ENCODE measurements at places on chromosomes 6 and 20.

DNA sequence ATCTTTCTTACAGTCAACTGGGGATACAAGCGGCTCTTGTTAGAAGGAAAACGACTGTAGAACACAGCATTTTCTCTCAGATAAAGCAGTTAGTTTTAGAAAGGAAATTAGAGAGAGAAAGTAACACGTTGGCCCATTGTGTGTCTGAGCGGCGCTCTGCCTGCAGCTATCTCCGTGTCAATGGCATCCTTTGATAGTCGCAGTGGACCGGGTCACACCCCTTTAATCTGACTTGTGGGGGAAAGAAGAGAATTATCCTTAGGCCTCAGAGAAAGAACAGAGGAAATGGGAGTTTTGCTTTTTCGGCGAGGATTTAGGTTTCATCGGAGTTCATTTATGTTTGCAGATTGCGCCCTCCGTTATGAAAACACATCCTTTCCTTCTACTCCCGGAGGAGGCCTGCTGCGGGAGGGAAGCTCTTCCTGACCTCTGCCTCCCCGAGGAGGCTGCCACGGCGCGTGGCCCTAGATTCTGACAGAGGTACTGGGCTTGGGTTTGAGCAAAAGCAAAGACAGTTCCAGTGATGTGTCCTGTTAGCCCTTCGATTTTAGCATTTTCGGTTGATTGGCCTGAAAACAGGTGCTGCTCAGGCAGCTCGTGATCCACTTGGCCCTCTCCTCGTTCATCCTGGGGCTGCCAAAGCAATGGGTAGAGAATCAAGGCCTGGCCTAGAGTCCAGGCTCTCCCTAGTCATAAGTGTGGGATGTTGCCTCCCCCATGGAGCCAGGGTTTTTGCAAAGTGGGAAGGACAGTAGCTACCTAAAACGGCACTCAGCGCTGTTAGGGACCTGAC, 74.9 kb downstream of the ZDHHC14 start:
- DNase-seq: no peak

- no peak for DNase-seq
Measured at GRCh38 chr6:68326762-68327161, 308.3 kb upstream of the ADGRB3 start.

DNA sequence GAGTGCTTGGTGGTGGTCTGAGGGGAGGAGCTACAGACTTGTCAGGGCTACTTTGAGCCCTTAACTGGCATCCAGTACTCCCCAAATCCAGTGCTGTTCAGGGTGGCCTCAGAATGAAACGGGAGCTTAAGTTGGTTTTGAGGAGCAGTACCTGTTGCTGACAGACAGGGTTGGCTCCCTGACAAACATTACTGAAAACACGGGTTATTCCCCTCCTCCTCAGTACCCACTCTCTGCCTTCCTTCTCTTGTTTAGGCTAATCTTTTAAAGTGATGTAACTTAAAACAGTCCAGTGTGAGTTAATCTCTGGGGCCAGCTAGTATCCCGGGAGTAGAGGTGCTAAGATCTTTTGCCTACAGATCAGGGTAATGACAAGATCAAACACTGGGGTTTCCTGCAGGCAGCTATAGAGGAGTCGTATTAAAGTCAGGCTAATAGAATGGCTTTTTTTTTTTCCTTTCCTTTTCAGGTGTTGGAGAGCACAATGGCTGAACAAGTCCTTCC, 3.7 kb downstream of the TNFAIP3 start:
- no peak for DNase-seq

GRCh38 chr20:61628480-61628879, 376.4 kb downstream of the CDH4 start:
- no peak for DNase-seq

DNA sequence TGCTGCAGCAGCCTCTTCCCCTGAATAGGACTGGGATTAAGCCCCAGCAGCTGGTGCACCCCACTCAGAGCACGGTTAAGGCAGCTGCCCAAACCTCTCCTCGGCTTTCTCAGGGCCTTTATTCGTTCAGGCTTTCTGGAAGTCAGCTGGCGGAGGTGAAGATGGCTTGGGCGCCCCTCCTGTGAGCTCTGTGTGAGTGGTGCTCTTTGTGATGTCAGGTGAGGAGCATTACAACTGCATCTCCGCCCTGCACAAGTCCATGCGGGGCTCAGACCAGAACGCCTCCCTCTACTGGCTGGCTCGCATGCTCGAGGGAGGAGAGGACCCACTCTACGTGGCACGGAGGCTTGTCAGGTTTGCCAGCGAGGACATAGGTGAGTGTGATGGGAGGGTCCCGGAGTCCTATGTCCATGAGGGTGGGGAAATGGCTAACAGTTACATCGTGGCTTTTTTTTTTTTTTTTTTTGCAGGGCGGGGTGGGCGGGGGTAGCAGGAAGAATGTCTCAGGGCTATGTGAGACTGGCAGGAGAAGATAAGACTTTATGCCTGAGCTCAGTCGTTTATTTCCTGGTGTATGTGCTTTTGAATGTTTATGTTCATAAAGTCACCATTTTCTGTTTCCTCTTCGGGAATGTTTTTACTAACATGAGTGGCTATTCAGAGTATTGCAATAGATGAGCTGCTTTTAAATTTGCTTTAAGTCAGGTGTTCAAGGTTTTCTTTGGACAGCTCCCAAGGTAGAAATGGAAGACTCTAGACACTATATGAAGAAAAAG, 18.2 kb downstream of the WRNIP1 start:
- no peak for DNase-seq

DNA sequence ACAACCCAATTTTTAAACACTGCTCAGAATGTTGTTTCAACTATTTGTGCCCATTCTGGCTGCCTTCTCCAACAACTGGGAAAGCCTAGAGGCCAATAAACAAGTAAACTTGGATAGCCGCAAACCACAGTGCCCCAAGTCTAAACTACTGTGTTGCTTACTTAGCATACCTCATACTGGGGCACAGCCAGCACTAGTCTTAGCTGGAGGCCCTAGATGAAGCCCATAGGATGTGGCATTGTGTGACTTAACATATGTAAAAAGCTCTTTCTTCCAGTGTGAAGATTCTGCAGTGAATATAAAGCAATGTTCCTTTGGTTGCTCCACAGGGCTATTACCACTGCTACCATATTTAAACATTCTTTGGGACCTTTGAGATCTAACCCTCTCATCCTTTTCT, 564.3 kb upstream of the NRSN1 start:
- DNase-seq: no peak

- DNase-seq: no peak
Measured at GRCh38 chr6:139833592-139833991, 459.1 kb upstream of the CITED2 start.

DNA sequence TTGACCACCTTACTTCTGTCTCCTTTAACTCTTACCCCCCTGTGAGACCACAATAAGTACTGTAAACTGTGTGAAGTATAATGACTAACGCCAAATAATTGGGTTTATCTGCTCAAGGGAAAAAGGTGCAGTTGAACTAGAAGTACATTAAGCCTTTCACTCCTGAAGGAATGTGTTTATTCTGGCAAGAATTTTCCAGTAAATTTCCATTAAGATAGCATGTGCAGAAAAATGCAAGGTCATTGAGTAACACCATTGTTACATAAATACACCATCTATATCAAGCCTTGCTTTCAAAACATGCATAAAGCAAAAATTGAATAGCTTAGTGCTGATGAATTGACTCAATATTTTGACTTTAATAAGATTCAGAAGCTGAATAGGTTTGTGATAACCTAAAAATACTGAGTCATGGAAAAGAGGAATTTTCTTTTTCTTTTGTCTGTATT, 65.4 kb downstream of the ARHGAP18 start:
- no peak for DNase-seq

DNA sequence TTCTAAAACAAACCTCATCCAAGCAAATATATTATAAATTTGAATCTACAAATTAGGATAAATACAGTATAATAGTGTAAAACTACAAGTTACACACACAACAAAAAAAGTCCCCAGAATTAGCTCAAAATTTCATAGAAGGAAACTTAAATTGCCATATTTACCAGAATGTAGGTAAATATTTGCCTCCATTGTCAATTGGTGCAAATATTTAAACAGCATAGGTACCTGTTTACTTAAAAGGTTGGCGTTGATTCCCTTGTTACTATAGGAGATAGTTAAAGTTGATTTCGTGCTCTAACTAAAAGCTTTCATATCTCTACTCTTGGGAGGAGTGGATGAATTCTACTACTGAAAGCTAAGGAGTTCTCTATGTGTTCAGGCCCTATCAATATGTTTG, 111.6 kb upstream of the TENT5A start:
- DNase-seq: no peak

DNA sequence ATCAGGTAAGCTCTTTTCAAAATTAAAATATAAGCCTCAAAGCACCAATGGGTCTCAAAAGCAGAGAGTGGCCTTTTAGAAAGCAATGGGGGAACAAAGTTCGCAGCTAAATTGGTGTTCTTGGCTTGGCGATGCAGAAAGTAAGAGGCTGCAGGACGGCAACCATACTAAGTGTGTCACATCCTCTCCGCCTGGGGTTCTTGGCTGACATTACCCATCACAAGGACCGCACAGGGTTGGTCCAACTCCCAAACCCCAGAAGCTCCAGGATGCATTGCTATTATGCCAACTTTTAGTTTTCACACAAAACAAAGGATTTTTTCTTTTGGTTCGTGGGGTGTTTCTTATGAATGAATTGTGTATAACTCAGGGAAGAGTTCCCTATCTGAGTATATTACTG, 124.8 kb downstream of the PRKN start:
- DNase-seq: no peak

DNA sequence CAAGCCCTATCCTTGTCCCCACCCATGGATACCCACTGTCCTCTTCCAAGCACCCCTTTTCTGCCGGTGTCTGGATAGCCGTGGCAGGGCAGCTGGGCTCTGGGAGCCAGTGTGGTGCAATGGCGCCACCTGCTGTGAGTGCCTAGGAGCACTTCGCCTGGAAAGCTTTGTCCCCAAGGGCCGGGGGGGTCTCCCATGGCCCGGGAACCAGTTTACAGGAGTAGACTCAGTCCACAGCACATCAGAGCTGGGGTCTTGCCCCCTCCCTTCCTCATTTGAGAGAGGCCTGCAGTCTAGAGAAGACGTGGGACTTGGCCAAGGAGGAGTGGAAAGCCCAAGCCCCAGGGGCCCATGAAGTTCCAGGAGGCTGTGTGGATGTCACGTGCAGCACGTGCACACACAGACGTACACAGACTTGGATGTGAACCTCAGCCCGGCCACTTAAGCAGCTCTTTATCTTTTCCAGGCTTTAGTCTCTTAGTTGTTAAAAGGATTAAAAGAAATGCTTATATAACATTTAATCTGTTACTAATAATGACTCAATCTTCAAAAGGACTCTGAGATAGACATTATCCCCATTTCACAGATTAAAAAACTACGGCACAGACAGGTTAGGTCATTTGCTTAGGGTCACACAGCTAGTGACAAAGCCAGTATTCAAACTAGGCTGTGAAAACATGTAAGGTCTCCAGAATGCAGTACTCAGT, 40.9 kb upstream of the CDH22 start:
- peak; percentile 45 for DNase-seq

DNA sequence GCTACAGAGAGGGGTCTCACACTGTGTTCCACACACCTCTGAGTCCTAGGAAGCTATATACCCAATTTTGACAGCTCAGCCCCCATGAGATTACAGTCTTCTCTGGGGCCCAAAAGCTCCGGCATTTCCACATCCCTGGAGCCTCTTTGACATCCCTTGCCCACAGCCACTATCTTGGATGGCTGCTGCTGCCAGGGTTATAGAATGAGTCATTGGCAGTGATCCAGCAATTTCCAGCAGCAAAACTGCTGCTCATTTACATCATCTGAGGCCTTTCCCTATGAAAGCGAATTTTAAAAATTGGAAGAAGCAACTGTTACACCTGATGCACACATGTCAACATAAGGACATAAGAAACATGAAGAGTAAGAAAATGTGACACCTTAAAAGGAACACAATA, 590.7 kb downstream of the MEI4 start:
- no peak for DNase-seq

DNA sequence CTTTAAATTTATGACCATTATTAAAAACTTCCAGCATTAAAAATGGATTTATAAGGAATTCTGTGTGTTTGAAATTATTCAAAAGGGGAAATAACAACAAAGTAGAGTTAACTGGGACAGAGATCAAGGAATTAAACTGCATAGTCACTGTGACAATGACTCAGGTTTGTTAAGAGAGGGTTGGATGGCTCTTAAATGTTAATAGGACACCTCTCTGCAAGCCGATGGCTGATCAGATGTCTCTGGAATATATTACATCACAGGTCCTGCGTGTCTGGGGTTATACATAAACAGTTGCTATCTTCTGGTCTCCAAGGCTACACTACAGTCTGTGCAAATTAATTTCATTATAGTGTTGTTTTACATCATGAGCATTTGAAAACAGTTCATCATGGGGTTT, 574.3 kb downstream of the COL12A1 start:
- no peak for DNase-seq

GRCh38 chr20:25030007-25030648, 27.8 kb downstream of the ACSS1 start:
- DNase-seq: no peak

GRCh38 chr20:46967646-46968045, 73.0 kb downstream of the EYA2 start:
- no peak for DNase-seq

DNA sequence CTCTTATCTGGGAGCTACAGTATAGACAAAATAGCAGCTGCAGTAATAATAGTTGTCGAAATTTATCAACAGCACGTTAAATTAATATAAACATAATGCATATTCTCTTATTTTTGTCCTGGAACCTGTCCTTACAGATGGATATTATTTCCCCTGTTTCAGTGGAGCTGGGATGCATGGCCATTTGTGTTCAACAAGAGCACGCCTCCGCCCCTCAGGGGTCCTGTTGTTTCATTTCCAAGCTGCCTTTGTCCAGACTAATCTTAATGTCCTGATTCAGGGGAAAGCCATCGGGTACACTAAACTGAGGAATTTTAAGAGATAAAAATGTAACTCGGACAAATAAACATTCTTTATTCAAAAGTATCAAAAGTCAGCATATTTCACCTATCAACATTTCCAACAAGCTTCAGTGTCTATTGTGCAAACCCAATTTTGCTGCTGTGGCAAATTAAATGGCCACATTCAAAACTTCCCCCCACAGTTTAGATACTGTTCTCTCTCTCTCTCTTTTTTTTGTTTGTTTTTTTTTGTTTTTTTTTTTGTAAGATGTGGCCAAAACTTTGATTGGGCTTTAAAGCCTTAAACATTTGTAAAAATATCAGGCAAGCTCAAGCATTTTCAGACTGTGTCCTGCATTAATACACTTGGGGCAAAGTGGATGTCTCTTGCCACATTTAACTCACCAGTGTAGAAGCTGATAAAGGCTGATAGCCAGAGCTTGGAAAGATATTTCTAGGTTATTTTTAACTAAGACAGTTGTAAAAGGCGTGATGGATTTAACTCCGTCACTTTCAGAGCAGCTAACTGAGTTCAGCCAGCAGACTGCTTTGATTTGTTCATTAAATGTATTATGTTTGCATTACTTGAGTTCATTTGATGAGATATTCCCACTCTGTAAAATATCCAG, 112.5 kb upstream of the QKI start:
- no peak for DNase-seq

GRCh38 chr6:44214307-44214706, 2.4 kb upstream of the MYMX start:
- no peak for DNase-seq

Measured in frontal cortex (tissue), 4 donors.